ENCODE measurements at places on chromosomes 11 and 22.

DNA sequence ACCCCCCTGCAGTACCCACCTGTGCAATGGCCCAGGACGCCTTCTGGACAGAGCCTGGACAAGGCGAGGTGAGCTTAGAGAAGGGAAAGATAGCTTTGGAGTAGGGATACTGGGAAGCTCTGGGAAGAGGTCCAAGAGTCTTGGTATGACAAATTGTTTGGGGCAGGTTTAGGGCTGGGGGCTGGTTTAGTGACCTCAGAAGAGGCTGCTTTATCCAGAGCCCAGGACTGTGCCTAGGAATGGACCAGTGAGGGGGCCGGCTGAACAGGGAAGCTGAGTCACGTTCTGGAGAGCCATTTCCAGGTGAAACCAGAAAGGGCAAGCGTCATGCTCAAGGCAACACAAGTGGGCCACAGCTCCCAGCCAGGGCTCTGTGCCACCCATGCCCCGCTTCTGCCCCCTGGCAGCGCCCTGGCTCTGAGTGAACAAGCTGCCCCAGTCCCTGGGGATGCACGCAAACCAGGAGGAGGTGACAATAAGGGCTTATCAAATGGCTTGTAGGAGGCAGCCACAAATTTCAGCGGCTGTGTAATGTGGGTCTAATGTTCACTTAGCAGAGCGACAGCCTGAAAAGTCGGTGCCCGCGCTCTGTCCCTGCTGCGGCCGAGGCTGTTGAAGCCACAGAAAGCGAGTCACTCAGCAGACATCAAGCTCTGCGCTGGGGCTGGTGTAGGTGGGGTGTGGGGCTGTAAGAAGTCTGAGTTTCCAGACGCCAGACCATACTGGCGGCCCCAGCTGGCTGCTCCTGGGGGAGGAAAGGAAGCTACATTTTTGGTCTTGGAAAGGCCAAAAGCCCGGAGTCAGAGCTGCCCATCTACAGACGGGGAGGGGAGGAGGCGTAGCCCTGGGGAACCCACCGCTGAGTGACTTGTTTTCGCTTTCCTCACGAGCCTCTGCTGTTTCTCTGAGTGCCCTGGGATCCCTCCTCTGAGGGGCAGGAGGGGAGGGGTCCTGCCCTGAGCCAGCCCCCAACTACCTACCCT, 18.3 kb upstream of the SYT7 start:
- DNase-seq: no peak

DNA sequence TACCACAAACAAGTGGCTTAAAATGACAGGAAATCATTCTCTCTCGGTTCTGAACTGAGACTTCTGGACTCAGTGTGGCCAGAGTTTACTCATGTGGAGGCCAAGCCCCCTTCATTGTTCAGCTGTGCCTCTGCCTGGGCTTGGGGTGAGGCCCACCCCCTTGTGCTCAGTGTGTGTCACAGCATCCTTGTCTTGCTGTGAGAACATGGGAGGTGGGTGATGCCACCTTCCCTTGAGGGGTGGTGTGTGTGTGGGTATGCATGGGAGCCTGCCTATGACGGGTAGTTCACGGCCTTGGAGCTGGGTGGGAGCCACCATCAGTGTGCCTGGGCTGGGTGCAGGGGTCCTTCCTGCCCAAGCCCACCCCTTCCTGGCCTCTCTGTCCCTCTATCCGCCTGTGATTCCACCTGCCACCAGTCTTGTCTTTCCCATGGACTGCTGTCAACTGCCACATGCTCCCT, 101.7 kb downstream of the MORC2 start:
- DNase-seq: no peak

DNA sequence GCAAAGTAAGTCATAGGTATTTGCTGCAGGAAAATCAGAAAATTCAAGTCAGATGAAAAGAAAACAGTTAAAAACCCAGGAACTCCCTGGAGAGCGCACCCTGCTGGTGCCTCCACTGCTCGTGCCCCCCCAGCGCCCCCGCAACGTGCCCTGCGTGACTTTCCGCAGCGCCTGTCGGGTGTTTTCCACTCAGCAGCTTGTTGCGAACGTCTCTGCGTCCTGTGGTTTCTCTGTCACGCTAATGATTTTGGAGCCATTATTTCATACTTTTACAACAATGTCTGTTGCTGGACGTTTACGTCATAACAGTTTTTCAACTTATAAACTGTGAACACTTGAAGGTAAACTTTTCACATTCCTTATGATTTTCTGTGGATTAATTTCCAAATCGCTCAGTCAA, 5.0 kb downstream of the CRELD2 start:
- DNase-seq: no peak

- no peak for DNase-seq
Measured at GRCh38 chr11:69493931-69494821, 12.7 kb downstream of the LINC01488 start.

- no peak for DNase-seq
Measured at GRCh38 chr11:121089566-121089965, 11.5 kb upstream of the TECTA start.

GRCh38 chr22:32874976-32875375, 73.5 kb downstream of the TIMP3 start:
- DNase-seq: no peak

- DNase-seq: no peak
Measured at GRCh38 chr11:15547685-15548084, 433.0 kb downstream of the INSC start.

DNA sequence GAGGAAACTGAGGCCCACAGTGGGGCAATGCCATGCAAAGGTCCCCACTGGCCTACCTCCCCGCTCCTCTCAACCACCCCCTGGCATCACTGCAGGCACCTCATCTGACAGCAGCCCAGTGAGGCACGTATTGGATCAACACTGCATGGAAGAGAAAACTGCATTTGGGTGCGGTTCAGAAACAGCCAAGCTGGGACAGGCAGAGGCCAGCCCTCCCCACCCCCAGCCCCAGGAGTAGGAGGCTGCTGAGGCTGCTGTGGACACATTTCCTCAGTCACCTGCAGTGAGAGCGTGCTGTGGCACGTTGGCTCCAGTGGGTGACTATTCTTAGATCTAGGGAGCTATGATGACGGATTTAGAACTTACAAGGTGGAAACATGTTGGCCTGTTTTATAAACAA, 63.7 kb downstream of the KCNC1 start:
- DNase-seq: no peak

DNA sequence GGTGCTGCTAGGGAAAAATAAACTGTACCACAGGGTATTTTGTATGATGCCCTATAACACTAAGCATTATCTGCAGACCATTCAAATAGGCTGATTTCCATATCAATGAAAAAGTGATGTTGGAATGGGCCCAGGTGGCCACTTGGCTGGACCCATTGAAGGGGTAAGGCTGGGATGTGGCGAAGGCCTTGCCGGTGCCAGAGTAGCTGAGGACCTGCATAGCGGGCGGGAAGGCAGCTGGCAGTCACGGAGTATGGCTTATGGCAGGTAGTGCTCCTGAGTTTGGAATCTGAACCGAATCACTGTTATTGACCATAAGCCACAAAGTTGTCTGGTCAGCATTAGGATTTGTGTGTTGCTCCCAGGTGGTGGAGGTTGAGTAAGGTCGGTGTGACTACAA, 131.0 kb downstream of the MICAL2 start:
- DNase-seq: no peak

- DNase-seq: no peak
Measured at GRCh38 chr11:78820741-78821140, 246.1 kb upstream of the NARS2 start.

DNA sequence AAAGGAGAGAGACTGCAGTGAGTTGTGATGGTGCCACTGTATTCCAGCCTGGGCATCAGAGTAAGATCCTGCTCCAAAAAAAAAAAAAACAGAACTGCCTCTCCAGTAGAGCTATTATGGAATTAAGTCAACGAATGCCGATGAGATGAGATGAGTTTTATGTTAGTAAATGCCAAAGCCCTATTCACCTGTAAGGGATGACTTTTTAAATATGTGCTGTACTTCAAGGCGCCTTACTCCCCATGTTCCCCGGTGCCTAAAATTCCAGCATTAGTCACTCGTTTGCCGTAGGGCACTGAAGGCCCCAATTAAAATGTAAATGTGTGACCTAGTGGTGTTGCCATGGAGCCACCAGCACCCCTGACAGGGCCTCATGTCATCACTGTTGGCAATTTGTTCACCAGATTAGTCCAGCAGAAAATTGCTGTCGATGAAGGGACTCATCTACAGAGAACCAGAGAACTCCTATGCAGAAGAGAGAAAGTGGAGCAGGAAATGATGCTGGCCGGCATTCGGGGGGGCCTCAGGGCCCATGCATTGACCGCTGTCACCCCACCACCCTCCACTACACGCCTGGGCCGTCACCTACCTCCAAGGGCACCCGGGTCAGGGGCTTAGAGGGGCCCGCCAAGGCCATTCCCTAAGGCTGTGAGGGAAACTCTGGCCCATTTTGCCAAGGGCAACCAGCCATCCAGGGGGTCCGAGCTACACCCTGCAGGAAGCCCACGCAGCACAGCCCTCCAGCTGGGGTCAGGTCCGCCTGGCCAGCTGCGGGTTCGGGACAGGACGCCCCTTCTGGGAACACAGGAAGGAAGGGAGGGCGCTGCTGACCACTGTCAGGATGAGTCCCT, 17.8 kb downstream of the LIF start:
- no peak for DNase-seq

- DNase-seq: no peak
Measured at GRCh38 chr11:119152604-119153003, 3.8 kb downstream of the ABCG4 start.

DNA sequence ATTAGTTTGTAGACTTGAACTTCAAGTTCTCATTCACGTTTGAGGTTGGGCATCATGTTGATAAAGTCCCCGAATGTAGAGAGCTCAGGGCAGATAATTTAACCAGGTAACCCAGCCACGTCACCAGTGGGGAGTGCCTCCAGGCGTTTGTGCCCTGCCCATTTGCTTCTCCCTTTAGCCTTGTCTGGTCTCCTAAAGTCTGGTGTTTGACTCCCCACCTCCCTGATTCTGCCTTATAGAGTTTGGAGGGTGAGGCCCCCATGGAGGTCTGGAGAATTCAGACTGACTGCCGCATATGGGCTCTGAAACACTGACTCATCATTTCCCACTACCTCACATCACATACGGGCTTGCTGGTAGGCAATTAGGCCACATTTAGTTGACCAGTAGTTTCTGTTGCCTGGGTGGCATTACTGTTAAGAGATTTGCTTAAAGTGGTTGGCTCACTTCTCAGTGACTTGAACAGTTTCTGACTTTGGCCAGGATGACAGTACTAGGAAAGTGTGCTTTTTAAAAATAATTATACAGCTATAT, 99.3 kb upstream of the GAL start:
- no peak for DNase-seq

- no peak for DNase-seq
Measured at GRCh38 chr11:46649180-46649738, 31.9 kb downstream of the ATG13 start.

DNA sequence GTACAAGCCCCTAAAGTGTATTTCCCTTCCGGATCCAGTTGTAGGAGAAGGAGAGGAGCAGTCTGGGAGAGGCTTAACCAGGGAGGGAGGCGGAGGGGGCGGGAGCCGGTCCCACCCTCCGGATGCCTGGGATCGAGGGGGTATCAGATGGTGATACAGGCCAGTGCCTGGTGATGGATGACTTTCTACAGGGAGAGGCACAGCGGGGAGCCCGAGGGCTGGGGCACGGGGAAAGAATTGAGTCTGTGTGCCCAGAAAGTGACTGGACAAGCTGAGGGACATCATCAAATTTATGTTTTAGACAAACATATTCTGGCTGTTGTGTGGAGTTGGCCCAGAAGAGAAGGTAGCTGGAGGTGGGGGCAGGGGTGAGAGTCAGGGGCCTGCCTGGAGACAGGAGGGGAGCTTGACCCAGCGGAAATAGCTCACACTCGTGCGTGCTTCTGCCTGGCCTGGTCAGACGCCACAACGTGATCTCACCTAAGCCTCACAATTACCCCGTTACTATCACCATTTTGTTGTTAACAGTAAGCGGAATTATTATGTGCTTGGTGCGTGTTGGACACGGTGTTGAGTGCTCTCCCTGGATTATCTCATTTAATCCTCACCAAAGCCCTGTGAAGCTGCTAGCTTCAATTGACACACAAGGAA, 42.4 kb downstream of the AMPD3 start:
- no peak for DNase-seq

- DNase-seq: no peak
Measured at GRCh38 chr11:92457250-92457649, 232.6 kb downstream of the FAT3 start.

DNA sequence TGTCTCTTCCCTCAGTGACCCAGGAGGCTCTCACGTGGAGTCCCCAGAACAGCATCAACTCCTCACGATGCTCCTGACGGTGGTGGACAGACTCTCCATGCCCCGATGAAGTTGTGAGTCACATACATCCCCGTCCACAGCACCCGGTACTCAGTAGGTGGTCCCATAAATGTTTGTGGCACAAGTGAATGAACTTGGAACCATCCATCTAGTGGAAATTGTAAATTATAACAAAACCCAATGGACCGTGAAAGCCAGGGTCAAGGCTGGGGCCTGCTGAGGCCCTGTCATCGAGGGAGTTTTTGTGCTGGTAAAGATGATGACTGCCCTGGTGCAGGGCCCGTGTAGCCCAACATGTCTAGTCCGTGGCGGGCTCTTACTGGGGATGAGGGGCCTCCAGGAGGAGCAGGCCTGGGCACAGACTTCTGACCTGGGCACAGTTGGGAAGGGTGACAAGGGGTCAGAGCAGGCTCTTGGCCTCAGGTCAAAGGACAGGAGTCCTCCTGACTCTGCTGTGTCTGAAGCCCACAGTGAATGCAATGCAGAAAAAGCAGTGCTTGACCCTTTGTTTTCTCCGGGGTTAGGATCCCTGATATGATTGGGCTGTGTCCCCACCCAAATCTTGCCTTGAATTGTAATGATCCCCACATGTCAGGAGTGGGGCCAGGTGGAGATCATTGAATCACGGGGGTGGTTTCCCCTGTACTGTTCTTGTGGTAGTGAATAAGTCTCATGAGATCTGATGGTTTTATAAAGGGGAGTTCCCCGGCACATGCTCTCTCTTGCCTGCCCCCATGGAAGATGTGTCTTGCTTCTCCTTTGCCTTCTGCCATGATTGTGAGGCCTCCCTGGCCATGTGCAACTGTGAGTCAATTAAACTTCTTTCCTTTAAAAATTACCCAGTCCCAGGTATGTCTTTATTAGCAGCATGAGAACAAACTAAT, 20.0 kb upstream of the SMIM38 start:
- no peak for DNase-seq

DNA sequence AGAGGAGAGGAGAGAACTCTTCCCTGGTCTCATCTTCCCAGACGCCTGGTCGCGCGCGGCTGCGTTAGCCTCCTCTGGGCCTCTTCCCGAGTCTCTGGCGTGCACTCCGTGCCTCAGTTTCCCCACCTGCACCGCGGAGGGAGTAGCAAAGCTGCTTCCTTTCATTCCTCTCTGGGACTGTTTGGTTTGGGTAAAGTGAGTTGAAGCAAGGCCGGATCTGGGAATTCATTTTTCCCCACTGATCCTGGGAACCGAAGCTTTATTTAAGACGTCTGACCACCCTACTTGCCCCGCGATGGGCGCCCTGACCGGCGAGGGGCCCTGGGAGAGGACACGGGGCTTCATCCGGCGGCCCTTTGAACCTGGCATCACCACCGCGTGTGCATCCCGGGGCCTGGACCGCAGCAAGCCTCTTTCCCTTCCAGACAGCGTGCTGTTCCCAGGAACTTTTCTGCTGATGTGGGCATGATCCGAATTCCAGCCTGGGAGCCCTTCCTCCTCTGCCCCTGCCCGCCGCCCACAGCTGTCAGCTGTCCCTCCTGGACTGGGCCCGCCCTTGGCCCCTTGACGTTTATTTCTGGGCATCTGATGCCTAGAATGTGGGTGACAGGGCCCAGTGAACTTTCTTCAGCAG, 758 bp downstream of the LDLRAD3 start:
- no peak for DNase-seq

- no peak for DNase-seq
Measured at GRCh38 chr11:12695221-12695794, 21.1 kb downstream of the TEAD1 start.

GRCh38 chr11:67439321-67440228, 2.1 kb upstream of the PTPRCAP start:
- no peak for DNase-seq

- DNase-seq: peak; percentile 29
Measured at GRCh38 chr11:102109896-102110760, at the start of gene YAP1. Gene YAP1, plus strand, starts transcription at chr11:102110447. Its CDS starts 402 bp downstream, at chr11:102110849.
